Kidney (tissue), 22 donors: ENCODE measurements at places on chromosomes 5 and 9. TPM values are rescaled to one million over a fixed set of nuclear protein-coding genes. Genes with fewer than 3 reads are reported as not detected.

DNA sequence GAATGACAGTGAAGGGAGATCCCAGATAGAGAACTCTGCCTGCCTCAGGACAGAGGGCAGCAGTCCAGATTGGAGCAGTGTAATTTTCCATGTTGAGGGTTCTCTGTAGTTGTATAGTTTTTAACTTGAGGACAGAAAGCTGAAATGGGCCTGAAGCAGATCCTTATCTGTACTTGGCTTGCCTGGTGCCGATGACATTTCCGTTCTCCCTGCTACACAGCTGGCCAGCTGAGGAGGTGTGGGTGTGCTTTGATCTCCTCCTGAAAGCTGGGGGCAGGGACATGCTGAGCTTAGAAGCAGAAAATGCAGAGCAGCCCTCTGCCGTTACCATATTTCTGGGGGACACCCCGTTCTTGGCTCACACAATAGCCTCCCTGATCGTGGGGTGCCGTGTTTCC, 10.5 kb downstream of the GLRX start:
- DNase-seq, result no peak

DNA sequence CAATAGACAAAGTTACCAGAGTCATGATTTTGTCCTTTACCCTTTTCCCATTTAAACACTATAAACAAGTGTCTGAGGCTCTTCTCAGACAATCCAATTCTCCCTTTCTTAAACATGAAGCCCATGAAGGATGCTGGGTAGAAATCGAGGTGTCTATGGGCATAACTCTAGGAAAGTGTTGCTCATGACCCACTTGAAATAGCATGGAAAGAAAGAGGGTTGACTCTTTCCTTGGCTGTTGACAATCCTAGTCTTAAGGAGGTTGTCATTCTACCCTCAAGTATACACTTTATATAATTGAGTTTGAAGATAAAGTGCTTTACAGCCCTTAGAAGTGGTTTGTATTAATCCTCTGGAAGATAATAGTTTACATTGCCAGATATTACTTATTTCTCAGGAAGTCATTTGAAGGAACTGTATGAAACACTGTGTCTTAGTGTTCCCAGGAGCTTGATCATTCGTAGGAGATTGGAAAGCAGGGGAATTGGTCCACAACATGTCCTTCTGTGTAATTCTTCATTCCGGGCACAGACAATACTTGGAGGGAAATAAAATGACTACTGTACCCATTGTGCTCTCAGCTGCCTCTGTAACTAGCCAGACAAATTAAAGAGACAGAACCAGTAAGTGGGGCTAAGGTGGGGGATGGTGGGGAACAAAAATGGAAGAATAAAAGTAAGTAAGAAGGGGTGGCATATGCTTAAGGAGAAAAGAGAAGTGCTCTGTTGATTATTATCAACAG, 1078.3 kb upstream of the DMAC1 start:
- DNase-seq, result no peak

- no peak for DNase-seq
Measured at GRCh38 chr9:131404581-131404980, 10.7 kb downstream of the PRRC2B start.

The RPS23 gene
- polyA plus RNA-seq, result 2,169 TPM

DNA sequence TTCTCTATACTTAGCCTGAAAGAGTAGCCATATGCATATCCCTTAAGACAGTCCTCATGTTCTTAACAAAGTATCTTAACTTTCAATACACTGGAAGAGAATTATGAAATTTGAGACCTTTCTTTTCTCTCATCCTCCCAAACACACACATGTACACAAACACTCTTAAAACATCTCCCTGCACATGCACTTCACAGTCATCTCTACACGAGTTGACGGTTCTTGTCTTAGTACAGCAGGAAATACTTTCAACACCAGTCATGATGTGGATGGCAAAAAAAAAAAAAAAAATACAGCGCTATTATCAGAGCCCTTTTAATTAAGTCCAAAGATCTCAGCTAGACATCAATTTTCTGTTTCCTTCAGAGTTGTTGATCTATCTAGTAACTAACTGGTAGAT, 43.6 kb upstream of the PCSK1 start:
- no peak for DNase-seq

GRCh38 chr5:106397700-106398099, 1273.0 kb downstream of the EFNA5 start:
- DNase-seq, result no peak

The KCNV2 gene
- not detected for polyA plus RNA-seq

The CNTFR gene
- polyA plus RNA-seq, result 1.7 TPM

The CYLC2 gene
- polyA plus RNA-seq, result not detected

The TOMM5 gene
- polyA plus RNA-seq, result 197 TPM

GRCh38 chr9:38254756-38255155, 137.7 kb upstream of the ALDH1B1 start:
- DNase-seq, result no peak

- DNase-seq, result no peak
Measured at GRCh38 chr5:131649161-131649560, 14.1 kb upstream of the RAPGEF6 start.

The DMRTA1 gene
- 2.6 TPM for polyA plus RNA-seq

The MSX2 gene
- polyA plus RNA-seq, result 0.37 TPM

GRCh38 chr5:171850324-171850947, 64.8 kb downstream of the SMIM23 start:
- DNase-seq, result no peak

DNA sequence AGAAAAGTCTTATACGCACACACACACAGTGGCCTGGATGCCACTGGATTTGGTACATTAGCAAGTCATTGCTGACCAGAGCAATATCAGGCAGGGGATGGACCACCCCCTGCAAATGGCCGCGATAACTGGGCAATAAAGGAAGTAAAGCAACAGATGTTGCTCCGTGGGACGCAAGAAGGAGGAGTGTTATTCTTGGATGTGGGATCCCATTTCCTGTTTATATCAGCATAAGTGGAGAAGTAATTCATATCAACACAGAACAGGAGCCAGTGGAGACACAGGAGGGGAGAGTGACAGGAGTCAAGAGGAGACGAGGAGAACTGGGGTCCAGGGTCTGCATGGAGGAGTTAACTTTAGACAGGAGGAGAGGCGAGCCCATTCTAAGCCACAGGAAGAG, 18.4 kb downstream of the RUFY1 start:
- DNase-seq, result peak; percentile 24

DNA sequence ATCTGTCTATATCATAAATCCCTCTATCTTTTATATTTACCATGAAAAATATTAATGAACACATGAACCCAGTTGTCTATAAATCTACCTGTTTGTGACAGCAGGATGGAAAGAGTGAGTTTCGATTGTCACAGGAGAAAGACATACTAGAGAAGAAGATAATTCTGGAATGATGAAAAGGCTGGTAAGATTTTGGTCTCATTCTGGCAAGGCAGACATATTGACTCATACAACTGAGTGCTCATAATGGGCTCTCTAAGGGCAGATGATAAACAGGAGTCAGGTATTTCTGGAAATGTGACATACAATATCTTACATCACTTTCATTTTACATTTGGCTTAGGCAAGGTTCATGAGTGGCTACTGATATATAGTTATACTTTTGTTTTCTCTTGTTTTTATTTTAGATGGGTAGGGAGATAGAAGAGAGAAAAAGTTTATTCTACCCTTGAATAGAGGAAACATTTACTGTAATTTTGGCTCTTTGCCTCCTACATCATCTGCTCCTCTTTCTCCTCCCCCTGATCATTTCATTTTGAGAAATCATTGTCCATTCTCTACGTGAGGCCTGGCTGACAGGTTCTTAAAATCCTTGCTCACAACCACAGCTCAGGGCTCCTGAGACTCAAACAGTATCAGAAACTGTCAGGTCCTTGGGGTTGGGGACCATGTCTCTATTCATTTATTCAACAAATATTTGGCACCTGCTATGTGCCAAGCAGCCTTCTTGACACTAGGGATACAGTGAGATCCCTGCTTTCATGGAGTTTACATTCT, 14.4 kb downstream of the ELOVL7 start:
- no peak for DNase-seq

The PRSS3 gene
- 2.8 TPM for polyA plus RNA-seq
